Right cardiac atrium (tissue), 5 donors: ENCODE measurements at places on chromosomes 1 and 21. TPM values are rescaled to one million over a fixed set of nuclear protein-coding genes. Genes with fewer than 3 reads are reported as not detected.
A peak's percentile ranks its signal among the peaks of the same experiment; 100 is the strongest.

Gene SIK1
- total RNA-seq, result 63.9 TPM

Gene RAP1GAP
- 15.9 TPM for total RNA-seq

Gene SPRR1A
- total RNA-seq, result not detected

Gene RRP1
- 11.9 TPM for total RNA-seq

DNA sequence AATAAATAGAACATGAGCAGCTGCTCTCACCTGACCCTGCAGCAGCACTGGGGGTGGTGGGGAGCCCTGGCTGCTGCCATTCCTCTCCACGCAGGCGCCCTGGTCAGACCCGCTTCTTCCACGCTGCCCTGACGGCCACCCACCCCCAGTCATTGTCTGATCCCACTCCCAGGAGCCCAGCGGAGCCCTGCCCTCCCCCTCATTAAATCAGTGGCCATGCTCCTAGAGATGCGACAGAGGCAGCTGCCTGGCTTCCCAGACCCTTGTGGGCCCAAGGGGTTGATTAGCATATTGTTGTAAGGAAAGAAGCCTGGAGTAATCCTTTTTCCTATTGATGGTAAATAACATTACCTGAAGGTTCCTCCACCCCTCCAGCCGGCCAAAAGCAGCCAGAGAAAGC is 301.5 kb downstream of the RRAGC start:
- no peak for DNase-seq

- peak; percentile 86 for DNase-seq
These were observed 411 bp downstream of the FAM229A start for GRCh38 chr1:32361674-32362473.

DNA sequence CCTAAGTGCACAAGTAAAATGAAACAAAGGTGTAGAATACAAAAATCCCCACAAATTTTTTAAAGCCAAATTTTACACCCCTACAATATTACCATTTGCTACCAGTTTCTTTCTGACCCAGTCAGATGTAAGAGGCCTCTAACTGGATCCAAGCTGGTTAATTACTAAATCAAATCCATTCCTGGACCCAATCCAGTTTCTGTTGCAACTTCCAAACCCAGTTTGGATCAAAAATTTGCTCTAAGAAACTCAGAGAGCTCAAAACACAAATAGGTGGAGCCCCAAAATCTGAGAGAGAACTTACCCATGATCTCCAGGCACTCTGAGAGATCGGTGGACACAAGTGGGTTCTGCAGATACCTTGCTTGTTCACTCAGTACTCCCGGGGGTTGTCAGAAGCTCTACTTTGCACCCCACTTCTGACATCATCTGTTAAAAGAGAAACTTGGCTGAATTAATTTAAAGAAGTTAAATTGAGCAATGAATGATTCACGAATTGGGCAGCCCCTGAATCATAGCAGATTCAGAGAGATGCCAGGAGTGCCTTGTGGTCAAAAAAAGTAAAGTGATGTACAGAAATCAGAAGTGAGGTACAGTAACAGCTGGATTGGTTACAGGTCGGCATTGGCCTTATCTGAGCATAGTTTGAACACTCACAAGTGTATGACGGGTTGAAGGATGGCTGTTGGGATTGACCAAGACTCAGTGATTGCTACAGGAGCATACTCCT is 448.0 kb downstream of the KCNT2 start:
- DNase-seq, result no peak

- no peak for DNase-seq
These were observed 9.1 kb downstream of the TMEM9 start for GRCh38 chr1:201145132-201145531.

GRCh38 chr1:178632653-178633052 is 92.4 kb upstream of the RALGPS2 start:
- DNase-seq, result no peak

DNA sequence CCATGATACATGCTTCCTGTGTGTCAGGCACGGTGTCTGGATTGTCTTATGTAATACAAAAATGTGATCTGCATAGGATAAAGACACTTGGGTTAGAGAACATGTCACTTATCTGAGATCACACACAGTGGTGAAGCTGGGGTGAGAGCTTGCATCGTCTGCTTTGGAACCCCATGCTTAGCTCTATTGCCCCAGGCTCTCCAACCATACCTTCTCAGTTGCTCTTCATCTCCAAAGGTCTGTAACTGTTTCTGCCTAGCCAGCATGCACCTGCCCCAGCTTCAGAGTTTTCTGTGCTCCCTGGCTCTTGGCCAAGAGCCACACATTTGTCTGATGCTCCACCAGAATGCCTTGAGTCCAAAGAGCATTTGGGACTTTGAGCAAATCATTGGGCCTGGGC is 93.9 kb upstream of the COG2 start:
- DNase-seq, result no peak

- DNase-seq, result peak; percentile 90
These were observed at the start of gene S100A3 for GRCh38 chr1:153548722-153549688. TSS of gene S100A3 (minus strand) at chr1:153549258. CDS start at chr1:153548485, 773 bp downstream.

DNA sequence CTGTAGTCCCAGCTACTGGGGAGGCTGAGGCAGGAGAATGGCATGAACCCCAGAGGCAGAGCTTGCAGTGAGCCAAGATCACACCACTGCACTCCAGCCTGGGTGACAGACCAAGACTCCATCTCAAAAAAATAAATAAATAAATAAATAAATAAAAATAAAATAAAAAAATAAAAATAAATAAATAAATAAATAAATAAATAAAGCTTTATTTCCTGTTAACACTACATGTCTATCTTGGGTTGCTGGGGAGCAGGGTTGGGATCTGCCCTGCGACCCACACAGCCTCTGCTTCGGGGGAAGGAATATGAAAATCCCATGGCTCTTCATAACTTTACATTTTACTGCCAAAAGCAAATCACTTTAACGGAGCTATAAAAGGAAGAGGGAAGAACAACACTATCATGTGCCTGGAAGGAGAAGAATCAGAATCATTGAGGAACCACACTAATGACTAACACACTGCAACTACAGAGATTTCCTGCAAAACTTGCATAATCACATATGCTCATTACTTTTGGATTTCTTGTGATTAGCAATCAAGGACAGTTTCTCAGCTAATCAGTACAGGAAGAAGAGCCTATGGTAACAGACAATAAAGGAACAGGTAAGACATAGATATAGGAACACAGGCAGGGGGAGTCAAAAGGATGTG is 72.8 kb upstream of the CD55 start:
- no peak for DNase-seq

- DNase-seq, result no peak
These were observed 50.1 kb downstream of the ABCA4 start for GRCh38 chr1:94070865-94071264.

- DNase-seq, result no peak
These were observed 42.1 kb upstream of the DMRTB1 start for GRCh38 chr1:53417074-53417511.

DNA sequence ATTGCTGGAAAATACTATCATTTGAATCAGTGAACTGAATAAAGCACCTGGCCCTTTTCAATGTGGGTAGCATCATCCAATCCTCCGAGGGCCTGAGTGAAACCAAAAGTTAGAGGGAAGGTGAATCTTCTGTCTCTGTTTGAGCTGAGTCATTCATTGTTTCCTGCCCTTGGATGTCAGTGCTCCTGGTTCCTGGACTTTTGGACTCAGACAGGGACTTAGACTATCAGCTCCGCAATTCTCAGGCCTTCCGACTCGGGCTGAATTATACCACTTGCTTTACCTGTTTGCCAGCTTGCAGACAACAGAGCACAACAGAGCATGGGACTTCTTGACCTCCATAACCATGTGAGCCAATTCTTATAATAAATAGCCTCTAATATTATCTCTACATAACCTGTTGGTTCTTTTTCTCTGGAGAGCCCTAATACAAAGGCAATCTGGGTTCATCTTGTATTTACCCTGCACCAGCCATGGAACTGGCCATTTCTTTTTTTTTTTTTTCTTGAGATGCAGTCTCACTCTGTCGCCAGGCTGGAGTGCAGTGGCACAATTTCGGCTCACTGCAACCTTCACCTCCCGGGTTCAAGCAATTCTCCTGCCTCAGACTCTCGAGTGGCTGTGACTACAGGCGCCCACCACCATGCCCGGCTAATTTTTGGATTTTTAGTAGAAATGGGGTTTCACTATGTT is 19.2 kb upstream of the VASH2 start:
- DNase-seq, result no peak

GRCh38 chr1:109821221-109821669 is 57.5 kb upstream of the EPS8L3 start:
- DNase-seq, result peak; percentile 70

- no peak for DNase-seq
These were observed 13.5 kb downstream of the LRIG2 start for GRCh38 chr1:113086541-113086940.

- DNase-seq, result no peak
These were observed 57.1 kb downstream of the DDAH1 start for GRCh38 chr1:85407746-85408377.

- no peak for DNase-seq
These were observed 32.8 kb upstream of the CHRM3 start for GRCh38 chr1:239353536-239353935.

DNA sequence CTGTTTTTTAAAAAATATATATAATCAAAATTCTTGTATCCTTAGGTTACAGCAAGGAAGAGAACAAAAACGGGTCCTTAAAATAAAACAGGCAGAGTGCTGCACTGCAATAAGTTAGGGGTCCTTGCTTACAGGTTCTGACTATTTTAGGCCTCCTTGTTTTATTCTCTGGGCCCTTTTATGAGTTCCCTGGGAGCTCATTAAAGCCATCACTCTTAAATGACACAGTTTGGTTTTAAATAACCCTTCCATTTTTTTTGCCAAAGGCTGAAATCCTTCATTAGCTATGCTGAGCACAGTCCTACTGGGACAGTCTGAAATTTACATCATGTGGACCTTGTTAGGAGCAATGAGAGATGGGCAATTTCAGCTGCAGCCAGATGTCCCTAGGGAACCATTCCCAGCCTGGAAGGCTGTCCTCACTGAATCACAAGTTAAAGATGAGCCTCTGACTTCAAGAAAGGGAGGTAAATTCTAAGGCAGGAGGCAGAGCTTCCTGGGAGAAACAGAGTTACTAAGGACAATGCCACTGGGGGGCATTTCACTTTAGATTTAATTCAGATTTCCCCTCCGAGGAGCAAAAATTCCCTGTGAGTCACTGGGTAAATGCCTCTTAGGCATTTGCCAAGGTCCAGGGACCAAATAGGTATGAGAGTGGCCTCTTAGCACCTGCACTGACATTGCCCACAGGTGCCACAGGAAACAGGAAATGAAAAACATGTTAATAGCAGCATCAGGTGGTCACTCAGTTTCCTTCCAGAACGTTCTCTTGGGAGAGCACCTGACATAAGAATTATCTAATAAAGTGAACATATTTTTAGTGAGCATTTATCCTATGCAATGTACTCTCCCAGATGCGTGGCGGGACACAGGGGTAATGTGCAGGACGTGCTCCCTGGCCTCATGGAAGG is 3.8 kb upstream of the MUL1 start:
- no peak for DNase-seq

DNA sequence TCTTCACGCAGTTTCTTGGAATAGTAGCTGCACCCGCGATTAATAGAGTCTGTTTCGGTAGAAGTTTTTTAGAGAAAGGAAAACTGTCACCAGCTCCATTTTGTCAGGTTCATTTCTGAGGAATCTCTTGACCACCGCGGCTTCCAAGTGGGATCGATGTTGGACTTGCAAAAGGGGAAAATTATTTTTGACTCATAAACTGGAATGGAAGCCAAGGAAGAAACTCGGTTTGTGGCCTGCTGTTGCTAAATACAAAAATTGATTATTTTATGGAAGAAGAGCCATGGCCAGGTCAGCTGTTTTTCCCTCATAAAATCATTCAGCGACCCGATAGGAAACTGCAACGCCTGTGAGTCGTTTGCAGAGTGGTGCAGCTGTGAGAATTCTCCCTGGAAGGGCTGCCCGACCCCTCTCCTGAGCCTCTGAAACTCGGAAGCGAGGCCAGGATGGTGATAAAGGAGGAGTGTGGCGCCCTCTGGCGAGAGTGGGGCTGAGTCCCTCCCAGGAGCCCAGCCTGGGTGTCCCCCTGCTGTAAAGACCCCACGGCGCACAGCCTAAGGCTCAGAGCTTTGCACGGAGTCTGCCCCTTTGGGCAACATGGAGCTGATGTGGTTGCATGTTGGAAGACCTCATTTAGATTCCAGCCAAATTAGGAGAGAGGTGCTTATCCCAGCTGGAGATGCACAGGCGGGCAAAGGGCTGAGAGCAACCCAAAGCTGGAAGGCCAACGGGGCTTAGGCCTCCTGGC is 83.6 kb upstream of the SLC25A33 start:
- DNase-seq, result peak; percentile 89

DNA sequence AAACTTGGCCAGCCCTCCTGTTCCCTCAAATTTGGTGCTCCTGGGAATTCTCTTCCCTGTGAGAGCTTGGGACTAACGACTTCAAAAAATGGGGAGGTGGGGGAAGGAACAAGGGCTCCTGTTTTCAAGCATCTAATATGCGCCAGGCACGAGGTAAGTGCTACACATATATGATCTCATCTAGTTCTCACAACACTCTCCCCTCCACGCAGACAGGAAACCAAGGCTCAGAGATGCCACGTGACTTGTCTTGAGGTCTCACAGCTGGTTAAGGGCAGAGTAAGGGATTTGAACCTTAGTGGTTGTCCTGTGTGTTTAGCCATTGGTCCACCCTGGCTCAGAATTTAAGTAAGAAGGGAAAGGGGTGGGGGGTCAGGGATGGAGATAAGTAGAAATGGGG is 125.9 kb downstream of the DMRTB1 start:
- DNase-seq, result no peak

- DNase-seq, result no peak
These were observed 7.8 kb upstream of the ARTN start for GRCh38 chr1:43925846-43926245.

DNA sequence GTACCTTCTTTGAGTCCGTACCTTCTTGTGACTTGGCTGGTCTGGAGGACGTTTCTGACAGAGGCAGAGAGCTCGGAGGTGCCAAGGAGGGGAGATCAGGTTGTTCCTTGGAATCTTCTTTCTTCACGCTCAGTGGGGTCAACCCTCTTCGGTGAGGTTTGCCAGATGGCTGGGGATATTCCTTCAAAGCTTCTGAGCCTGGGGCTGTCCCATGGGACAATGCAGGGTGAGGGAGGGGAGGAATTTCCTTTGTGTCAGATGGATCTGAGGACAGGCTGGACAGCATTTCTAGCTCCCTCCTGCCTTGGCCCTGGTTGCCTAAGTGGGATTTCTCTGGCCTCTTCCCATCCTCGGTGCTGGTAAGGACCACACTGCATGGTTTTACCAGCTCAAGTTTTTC is 95.5 kb upstream of the EDN2 start:
- DNase-seq, result no peak

- no peak for DNase-seq
These were observed 4.1 kb downstream of the ZC3H12A start for GRCh38 chr1:37478451-37478881.
